ENCODE measurements at places on chromosomes 6 and 20. TPM values are rescaled to one million over a fixed set of nuclear protein-coding genes. Genes with fewer than 3 reads are reported as not detected.

CLVS2 gene
- total RNA-seq: not detected

DZANK1 gene
- total RNA-seq: 1.2 TPM

ELMO2 gene
- total RNA-seq: 29.5 TPM

CDSN gene
- total RNA-seq: not detected

CYP24A1 gene
- total RNA-seq: not detected

SAMD5 gene
- total RNA-seq: 0.26 TPM

C20orf204 gene
- total RNA-seq: 0.75 TPM

RNF144B gene
- total RNA-seq: 2.1 TPM

ASXL1 gene
- total RNA-seq: 29.6 TPM

RXRB gene
- 25.1 TPM for total RNA-seq

TAGAP gene
- not detected for total RNA-seq

PTCHD4 gene
- 1.2 TPM for total RNA-seq

RAMACL gene
- 2.1 TPM for total RNA-seq

SRSF12 gene
- total RNA-seq: under 0.01 TPM

C20orf202 gene
- total RNA-seq: not detected

RIN2 gene
- 42.2 TPM for total RNA-seq

CDC40 gene
- 16.9 TPM for total RNA-seq

SRMS gene
- total RNA-seq: not detected

SOBP gene
- total RNA-seq: 5.8 TPM

ANKEF1 gene
- 0.79 TPM for total RNA-seq

DCBLD1 gene
- total RNA-seq: 51.9 TPM

HRH3 gene
- not detected for total RNA-seq

PTGIS gene
- 321 TPM for total RNA-seq

SAMD3 gene
- 7.3 TPM for total RNA-seq

MATN4 gene
- not detected for total RNA-seq

NHLRC1 gene
- total RNA-seq: 3.0 TPM

EDN1 gene
- total RNA-seq: 5.2 TPM

PRSS16 gene
- total RNA-seq: not detected

LZTS3 gene
- total RNA-seq: 2.5 TPM

HS3ST5 gene
- total RNA-seq: 0.06 TPM

ABHD12 gene
- 30.2 TPM for total RNA-seq

SIRPD gene
- not detected for total RNA-seq

LAMP5 gene
- 2.4 TPM for total RNA-seq

BMP6 gene
- 5.4 TPM for total RNA-seq

FHL5 gene
- total RNA-seq: not detected

RPS21 gene
- total RNA-seq: 674 TPM

CLPSL1 gene
- not detected for total RNA-seq

PHACTR3 gene
- not detected for total RNA-seq

Measured in aortic smooth muscle cell (primary cell).